ENCODE measurements at places on chromosomes 4 and X. TPM values are rescaled to one million over a fixed set of nuclear protein-coding genes. Genes with fewer than 3 reads are reported as not detected.

The ODAPH gene
- not detected for total RNA-seq

The RAB41 gene
- not detected for total RNA-seq

The SHROOM2 gene
- total RNA-seq = 2.0 TPM

The MND1 gene
- total RNA-seq = 3.0 TPM

The P2RY10 gene
- 2.5 TPM for total RNA-seq

The PTCHD1 gene
- 0.54 TPM for total RNA-seq

The CD38 gene
- total RNA-seq = 3.2 TPM
